Posterior vena cava (tissue), 2 donors: ENCODE measurements at places on chromosomes 16 and 17. TPM values are rescaled to one million over a fixed set of nuclear protein-coding genes. Genes with fewer than 3 reads are reported as not detected.

VAT1L gene
- 0.23 TPM for total RNA-seq

CCDC47 gene
- 58.5 TPM for total RNA-seq

GRCh38 chr16:31427441-31428278, 500 bp downstream of the COX6A2 start:
- peak; percentile 87 for DNase-seq

DNA sequence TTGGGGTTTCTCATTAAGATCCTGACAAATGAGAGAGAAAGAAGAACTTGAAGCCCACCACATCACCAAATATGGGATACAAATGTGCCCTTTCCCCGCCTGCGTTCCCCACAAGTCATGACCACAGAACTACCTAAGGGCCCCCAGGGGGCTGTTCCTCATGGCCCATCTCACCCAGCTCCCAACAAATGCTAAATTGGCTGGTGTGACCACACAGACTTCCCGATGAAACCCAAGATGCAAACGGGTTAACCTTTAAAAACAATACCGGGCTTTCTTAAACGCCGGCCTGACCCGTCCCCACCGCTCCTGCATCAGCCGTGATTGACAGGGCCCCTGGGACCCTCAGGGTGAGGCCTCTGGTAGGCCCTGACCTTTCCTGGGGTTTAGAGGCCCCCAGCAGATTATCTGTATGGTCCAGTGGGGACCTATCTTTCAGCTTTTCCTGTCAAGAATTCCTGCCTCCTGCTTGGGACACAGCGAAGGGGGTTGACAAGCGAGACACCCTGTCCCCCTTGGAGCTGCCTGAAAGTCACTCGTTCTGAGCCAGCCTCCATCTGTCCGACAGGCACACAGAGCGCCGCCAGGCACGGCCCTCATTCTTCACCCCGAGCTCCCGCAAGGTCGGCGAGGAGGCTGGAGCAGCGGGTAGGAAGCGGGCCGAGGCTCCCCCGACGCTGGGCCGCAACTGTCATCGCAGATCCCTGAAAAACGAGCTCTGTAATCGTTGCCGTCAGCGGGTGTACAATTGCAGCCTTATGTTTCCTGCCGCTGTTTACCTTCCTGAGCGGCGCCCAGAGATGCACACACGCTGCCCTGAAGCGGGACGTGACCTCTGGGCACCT, 300.1 kb downstream of the FOXL1 start:
- DNase-seq: no peak

DNA sequence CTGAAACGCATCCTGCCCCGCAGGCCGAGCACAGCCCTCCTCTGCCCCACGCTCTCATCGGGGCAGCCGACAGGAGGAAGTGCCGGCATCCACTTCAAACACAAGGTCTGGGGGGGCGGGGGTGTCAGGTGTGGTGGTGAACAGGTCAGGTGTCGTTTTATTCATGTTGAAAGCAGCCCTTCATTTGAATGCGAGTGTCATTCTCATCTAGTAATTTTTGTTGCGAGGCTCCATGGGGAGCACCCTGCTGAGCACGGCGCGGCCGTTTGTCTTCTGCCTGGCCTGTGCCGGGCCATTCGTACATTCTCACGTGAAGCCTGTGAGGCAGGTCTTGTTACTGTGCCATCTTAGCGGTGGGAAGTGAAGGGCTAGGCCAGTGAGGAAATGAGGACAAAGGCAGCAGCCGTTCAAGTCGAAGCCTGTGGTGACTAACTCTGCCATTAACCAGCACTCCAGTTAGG, 1.9 kb downstream of the ACSF3 start:
- DNase-seq: no peak

GRCh38 chr17:1273492-1274244, 3.4 kb downstream of the BHLHA9 start:
- no peak for DNase-seq
